ENCODE measurements at places on chromosomes 12 and 14.

GRCh38 chr14:61233436-61233956 lies 47.6 kb downstream of the TMEM30B start:
- DNase-seq: peak; percentile 26

DNA sequence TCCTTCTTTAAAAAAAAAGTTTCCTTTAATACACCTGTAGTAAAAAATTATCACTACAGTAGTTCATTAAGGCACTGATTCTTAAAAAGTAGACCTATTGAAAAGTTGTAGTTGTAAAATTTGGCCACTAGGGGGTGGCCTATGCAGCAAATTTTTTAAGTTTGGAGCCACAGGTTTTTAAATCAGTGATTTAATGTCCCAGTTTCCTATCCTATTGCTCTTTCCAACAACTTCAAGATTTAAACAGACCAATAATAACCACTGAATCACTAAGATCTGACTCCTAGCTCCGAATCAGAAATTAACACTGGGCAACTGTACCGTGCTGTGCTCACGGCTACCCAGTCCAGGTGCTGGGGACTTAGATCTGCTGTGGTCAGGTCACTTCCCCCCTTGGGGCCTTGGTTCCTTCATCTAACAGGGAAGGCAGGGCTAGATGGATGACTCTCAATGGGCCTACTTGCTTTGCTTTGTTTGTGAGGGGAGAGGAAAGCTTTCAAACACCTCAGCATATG lies 279.3 kb downstream of the MED13L start:
- DNase-seq: peak; percentile 63

- DNase-seq: peak; percentile 25
These were observed at the start of gene LIN7A for GRCh38 chr12:80937391-80938238. TSS of gene LIN7A (minus strand) at chr12:80937934. CDS start at chr12:80937722, 212 bp downstream.

DNA sequence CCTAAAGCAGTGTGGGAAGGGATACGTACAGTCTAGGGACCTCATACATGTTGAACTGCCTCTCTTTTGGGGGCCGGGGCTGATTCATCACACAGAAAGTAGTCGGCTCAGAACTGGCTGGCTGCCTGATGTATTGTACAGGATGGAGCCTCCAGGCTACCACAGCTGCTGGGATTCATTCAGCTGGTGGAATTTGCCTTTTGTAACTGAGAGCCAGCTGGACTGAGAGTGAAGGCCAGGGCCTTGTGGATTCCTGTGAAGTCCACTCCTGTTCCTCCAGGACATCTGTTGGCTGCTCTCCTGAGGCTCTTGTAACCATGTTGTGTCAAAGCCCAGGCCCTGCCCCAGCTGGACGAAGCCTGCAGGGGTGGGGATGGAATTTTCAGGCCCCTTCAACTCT lies 116.3 kb upstream of the PRICKLE1 start:
- DNase-seq: no peak

DNA sequence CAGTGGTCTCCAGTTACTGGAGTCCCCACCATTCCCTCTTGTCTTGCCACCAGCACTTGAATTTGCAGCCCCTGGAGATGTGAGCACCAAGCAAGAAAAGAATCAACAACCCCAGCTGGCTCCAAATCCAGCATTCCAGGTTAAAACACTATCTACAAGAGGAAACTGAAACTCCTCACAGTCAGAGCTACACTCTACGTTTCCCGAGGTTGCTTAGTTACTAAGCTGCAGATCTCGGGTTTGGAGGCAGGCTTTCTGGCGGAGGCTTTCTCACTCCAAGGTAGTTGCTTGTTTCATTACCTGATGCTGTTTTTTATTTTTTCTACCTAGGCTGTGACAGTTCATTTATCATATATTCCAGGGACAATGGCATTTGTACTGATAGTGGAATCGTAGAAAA lies 248.1 kb downstream of the GLT1D1 start:
- DNase-seq: no peak

DNA sequence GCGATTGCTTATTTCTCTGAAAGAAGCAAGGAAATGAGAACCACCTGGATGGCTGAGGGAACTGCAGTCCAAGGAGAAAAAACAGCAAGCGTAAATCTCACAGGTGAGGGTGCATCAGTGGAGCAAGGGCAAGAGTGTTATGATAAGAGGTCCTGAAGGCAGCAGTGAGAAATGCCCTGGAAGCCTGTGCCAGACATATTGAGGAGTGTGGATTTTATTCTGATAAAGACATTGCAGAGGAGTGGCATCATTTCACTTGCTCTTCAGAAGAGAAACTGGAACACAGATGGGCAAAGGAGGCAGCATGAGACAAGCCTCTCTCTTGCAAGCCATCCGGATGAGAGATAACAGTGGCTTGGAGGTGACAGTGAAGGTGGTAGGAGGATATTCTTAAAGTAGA lies 78.5 kb downstream of the PDE3A start:
- DNase-seq: no peak

- no peak for DNase-seq
These were observed 101.9 kb upstream of the OVCH1 start for GRCh38 chr12:29599381-29599780.

GRCh38 chr12:56299308-56299852 lies 750 bp downstream of the CS start:
- no peak for DNase-seq

DNA sequence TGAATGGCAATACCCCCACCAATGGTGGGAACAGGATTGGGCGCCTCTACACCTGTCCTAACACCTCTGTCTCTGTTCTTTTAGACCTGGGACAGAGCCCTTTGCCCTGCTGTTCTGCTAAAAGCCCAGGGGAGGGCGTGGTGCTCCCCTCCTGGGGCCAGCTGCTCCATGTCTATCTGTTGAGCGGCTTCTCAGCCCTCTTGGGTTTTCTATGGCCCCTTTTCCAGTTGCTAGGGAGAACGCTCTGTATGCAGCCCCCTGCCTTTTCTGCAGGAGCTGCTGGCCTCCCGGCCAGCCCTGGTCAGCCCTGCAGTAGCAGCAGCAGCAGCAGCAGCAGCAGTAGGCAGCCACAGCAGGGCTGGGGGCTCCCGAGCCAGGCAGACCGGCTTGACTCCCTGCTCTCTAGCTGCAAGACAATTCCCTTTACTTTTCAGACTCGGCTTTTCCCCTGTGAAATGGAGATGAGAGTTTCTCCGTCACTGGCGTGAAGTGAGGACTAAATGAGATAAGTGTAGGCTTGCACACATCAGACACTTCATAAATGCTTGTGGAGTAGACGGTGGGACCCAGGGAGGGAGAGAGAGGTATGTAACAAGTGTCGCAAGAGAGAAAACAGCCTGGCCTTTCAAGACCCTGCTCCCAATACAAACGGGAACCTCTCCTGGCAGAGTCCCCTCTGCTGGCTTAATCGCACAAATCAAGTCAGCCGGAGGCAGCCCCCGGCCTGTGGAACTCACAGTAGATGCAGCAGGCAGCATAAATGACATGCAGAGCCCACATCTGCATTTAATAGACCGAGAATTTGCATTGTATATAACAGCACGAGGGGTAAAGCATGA lies 1.0 kb downstream of the RTL1 start:
- DNase-seq: no peak

GRCh38 chr14:72488514-72488913 lies 405.4 kb downstream of the DPF3 start:
- no peak for DNase-seq

DNA sequence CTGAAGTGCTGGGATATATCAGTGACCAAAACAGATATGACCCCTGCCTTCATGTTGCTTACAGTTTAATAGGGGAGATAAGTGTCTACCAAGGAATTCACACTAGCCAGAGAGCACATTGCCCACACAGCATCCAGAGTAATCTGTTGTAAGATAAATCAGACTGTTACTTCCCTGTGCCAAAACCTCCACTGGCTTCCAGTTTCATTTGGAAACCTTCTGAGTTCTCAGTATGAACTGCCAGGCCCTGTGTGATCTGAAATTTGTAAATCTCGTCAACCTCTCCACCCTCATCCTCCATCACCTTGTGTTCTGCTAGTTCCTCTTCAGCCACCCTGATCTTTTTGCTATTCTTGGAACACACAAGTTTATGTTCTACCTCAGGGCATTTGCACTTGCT lies 154.7 kb downstream of the ETV6 start:
- DNase-seq: no peak

- DNase-seq: no peak
These were observed 28.2 kb upstream of the KCNA1 start for GRCh38 chr12:4881266-4882064.

GRCh38 chr14:62914025-62914424 lies 131.2 kb downstream of the KCNH5 start:
- no peak for DNase-seq
